Motor neuron (in vitro differentiated cells): ENCODE measurements at places on chromosomes 1 and 21.

- ATAC-seq, result no peak
These were observed 59.0 kb upstream of the ATP2B4 start for GRCh38 chr1:203567596-203567995.

DNA sequence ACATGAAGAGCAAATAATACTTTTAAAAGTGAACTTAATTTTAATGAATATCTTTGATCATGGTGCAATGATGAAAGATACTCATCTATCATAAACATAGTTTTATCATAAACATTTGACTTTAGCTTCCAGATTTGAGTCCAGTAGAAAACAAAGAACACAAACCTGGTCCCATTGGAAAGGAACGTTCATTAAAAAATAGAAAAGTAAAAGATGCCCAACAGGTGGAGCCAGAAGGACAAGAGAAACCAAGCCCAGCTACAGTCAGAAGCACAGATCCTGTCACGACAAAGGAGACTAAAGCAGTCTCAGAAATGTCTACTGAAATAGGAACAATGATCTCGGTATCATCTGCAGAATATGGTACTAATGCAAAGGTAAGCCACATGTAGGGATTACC, 55.6 kb upstream of the MYOCOS start:
- ATAC-seq, result no peak

DNA sequence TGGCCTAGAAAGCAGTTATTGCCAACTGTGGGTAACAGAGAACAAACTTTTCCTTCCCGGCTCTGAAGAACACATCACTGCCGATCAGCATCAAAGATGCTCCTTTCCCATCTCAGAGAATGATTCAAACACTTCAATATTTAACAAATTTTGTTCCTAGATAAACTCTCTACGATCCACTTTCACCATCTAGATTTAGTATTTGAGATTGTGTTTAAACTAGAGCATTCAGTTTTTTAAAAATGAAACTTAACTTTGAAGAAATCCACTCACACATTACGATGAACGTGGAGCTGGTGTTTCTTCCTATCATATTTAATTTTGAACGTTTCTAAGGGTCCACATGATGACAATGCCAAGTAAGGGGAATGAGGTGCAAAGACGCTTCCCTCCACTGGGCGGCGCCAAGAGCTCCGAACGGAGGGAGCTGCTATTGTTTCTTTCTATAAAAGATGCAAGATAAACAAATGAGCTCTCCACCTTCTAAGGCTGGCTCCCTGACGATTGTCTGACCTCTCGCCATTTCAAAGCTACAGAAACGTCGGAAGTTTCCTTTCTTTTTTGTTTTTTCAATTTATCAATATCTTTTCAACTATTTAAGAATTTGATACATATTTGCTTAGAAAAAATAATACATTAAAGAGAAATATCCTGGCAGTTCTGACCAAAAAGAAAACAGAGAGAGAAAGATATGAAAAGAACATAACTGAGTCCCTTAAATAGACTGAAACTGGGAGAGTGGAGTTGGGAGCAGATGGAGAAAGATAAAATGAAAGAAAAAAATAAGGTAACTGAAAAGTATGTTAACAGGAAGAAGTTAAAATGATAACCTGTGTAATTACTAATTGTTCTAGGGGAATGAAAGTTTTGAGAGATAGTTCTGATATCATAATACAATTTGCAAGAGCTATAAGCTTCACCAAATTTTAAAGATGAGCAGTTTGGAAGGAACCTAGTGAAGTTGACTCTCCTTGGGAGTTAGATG, 4.4 kb upstream of the BARHL2 start:
- ATAC-seq, result peak; percentile 61

DNA sequence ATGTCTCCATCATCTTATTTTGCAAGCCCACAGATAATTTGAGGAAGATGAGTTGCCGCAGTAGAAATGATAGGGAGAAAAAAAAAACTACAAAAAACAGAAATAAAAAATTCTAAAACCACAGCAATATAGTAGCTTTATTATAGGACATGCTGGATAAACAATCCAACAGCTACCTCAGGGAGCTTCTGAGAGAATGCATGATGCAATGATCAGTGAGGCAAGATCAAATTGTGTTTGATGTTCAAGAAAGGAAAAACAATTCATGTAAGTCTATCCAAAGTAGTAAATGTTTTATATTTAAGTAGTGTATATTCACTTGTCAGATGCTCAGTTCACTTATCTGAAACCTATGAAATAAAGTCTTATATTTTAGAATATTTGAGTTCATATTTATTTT, 6.7 kb downstream of the CR1L start:
- ATAC-seq, result no peak

- ATAC-seq, result no peak
These were observed 46.2 kb upstream of the COX20 start for GRCh38 chr1:244789276-244789580.

DNA sequence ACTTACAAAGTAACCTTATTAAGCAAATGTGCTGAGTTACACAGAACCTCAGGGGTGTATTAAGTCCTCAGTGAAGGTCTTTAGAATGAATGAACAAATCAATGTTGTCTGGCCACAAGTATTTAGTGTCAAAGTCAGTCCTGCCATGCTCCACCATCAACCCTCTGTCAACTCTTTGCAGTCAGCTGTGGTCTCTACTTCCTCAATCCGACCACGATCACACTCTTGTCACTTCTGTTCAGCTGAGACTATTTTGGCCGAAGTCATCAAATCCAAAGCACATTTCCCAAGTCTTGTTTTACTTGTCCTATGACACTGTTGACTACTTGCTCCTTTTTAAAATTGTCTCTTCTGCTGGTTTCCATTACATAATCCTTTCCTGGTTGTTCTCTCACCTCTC, 173.5 kb downstream of the ST6GALNAC5 start:
- no peak for ATAC-seq

DNA sequence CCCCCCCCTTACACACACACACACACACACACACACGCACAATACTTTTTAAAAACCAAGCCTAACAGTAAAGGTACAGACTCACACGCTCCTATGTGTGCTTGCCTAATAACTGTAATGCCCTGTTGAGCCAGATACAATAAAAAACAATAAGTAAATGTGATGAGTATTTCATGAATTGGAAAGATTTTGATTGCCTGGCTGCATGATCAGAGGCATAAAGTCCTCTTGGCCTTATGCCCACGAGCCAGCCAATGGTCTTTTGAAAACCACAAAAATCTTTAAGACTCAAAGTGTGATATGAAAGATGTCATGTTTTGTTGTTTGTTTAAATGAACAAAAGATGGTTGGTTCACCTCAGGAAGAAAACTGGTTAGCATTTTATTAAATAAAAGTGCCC, 441.9 kb upstream of the ZRANB2 start:
- ATAC-seq, result no peak

DNA sequence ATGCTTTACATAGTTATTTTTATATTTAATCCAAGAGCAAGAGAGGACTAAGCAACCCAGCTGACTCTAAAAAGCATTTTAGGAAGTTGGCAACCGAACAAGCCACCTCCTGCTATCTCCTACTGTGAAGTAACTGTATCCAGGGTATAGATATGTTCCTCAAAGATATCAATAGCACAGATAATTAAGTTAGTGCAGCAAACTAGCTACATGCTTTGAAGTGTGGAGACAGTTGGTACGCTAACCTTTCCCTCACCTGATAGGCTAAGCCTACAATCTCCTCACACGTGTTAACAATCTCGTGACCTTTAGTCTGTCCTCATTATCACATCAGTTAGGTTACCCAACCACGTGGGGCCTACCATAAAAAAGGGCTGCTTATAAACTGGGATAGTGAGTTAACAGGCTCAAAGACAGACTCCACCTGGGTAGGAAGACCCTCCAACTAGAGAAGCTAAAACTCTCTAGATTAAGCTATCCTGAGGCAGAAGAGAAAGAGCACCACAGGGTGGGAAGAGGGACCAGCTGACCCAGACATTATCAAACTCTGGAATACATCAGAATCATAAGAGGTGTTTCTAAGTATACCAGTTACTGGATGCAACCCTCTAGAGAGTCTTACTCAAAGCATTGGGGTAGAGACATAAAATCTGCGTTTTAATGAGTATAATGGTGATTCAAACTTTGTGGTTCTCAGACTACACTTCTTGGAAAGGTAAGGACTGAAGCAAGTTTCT, 340.1 kb upstream of the ESRRG start:
- ATAC-seq, result no peak

GRCh38 chr1:111742938-111743549, 3.8 kb upstream of the INKA2 start:
- no peak for ATAC-seq

DNA sequence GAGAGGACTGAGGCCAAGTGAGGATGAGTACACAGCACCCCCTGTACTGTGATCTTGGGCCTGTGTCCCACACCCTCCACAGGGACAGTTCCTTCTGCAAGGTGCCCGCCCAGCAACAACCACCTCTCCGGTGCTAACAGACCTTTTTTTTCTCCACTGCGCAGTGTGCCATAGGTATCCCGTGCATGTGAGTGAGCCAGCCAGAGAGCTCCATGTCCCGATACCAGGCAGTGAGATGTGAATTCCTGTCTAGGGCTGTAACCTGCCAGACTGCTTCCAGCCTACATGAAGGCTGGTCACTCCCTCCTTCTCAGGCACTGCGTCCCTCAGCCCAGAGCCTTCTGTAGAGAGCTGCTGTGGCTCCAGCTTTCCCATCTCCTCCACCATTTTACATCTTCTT, 56.9 kb downstream of the PCBP3 start:
- no peak for ATAC-seq

DNA sequence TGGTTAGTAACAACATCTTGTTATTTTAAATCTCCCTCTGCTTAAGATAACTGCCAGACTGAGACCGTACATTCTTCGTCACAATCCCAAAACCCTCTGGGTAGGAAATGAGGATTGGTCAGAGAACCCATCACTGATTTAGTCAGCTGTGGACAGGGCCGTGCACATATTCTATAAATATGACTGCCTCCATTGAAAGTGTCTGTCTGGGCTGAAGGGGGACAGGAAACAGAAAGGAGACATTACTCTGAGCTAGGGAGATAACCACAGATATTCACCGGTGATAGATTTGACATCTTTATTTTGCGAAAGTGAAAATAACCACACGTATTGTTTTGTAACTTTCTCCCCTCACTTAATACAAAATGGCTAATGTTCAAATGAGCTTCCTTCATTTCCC, 36.9 kb upstream of the ST6GALNAC5 start:
- ATAC-seq, result no peak

DNA sequence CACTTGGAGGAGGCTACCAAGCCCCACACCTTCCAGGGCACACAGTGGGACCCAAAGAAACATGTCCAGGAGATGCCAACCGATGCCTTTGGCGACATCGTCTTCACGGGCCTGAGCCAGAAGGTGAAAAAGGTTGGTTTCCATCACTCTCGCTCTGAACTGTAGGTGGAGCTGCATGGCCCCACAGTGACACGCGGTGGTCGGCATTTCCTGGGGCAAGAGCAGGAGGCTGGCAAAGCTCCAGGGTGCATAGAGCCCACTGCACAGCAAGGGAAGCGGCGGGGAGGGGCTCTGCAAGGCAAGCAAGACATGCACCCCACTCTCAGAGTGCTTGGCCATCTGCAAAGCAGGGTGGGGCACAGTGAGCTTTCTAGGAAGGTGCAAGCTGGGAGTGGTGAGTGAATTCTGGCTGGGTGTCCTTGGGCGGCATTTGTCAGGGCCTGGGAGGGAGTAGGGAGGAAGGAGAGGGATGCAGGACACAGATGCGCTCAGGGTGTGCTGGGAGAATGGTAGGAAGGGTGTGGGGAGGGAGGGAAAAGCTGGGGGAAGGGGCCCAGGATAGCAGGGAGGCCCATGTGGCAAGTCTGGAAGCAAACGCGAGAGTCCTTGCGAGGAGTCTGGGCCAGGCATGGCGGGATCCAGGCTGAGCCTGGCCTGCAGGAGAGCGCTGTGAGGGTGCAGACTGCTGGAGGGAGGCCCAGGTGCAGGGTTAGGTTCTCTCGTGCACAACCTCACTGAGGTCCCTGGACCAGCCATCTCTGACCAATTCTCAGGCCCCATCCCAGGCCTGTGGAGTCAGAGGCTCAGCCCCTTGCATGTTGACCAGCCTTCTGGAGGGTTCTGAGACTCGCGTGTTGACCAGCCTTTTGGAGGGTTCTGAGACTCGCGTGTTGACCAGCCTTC, 11.0 kb downstream of the TRPM2 start:
- ATAC-seq, result no peak

DNA sequence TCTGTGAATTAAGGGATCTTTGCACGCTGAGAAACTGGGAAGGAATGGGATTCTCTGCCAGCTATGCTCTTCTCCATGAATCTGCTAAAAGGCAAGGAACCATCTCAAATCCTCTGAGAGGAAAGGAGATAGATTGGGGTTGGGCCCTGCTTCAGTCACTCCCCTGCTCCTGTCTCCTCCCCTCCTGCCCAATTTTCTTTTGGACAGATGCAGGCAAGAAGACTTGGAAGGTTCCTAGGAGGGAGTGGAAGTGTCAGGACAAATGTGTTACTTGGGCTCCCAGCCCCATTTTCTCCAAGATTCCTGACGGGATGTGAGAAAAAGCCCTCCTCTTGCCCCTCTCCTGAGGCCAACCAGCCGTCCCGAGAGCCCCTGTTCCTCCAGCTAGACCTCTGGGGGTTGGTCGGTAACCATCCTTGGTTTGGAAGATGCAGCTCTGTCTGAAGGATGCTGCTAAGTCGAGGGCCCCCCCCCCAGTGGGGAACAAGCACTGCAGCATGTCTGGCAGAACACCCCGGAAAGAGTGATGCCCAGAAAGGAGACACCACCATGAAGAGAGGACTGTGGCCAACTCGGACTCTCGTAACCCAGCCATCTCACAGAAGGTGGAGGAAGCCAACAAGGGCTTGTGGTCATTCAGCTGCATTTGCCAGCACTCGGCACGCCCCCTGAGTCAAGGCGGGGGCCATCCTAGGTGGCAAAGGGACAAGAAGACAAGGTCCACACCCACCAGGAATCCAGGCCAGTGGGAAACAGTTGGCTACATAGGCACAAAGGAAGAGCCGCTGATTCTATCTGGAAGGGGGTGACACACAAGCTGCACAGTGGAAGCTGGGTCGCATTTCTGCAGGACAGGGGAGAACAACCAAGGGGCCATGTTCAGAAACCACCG, 43.7 kb downstream of the CDK18 start:
- ATAC-seq, result no peak

DNA sequence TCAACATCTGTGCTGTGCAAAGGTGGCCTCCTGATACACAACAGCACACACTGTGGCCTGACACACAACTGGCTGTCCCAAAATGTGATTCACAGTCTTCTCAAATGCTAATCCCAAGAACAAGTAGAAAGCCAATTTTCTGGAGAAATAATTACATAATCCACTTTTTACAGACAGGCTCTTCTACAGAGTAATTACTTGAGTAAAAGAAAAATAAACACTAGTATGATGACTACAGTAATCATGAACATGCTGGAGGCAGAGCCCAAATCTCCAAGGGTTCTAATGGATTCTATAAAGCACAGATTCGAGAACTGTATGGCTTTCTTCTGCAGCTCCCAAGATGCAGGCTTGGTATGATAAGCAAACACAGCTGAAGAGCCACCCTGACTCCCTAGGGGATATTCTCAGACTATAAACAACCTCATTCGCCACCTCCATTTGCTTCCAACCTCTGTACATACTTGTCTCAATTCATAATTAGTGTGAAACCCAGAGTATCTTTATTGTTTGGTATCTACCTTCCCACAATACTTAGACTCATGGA, 81.9 kb downstream of the SIPA1L2 start:
- no peak for ATAC-seq

- ATAC-seq, result no peak
These were observed 1.8 kb upstream of the CERS2 start for GRCh38 chr1:150976401-150976821.
